ENCODE measurements at places on chromosomes 2 and 18.
A peak's percentile ranks its signal among the peaks of the same experiment; 100 is the strongest.

- DNase-seq: peak; percentile 87
These were observed 35.8 kb downstream of the SH3RF3 start for GRCh38 chr2:109164739-109165221.

- DNase-seq: peak; percentile 68
These were observed 5.1 kb downstream of the SPTBN1 start for GRCh38 chr2:54461261-54461660.

GRCh38 chr2:28101892-28102291 lies 211.4 kb downstream of the BABAM2 start:
- no peak for DNase-seq

- peak; percentile 56 for DNase-seq
These were observed 59.8 kb upstream of the PELI1 start for GRCh38 chr2:64203858-64204632.

DNA sequence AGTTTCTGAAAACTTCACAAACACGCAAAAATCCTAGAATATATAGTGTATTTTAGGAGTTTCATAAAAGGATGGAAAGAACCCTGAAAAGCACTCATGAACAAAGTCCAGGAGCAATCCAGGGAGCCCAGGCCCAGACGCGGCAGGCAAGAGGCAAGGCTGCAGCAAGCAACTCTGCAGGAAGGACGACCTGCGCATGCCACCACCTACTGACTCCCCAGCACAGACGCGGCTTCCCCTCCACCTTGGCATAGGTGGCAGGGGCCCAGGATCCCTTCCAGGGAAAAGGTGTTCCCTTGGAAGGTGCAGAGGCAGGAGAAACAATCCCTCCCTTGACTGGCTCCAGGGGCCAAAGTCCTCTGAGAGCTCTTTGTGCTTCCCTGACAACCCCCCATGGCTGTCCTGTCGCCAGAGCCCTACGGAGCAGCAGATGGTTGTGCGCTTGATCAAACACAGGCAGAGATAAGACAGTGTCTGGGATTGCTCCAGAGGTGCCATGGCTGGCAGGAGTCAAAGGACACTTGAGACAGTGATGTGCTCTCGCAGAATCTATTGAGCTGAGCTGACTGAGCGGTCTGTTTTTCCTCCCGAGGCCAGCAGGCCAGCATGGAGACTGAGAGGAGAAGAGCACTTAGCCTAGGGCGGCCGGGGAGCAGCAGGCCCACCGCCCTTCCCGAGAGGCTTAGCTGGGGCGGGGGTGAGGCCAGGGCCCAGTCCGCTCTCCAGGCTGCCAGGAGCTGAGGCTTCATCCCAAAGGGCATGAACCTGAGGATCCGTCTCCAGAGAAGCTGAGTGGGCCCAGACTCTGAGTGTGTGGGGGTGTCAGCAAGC lies 10.8 kb upstream of the AMER3 start:
- no peak for DNase-seq

GRCh38 chr2:42101206-42102023 lies 53.6 kb downstream of the PKDCC start:
- DNase-seq: peak; percentile 93

GRCh38 chr2:1553671-1554295 lies 140.5 kb downstream of the TPO start:
- DNase-seq: peak; percentile 82

DNA sequence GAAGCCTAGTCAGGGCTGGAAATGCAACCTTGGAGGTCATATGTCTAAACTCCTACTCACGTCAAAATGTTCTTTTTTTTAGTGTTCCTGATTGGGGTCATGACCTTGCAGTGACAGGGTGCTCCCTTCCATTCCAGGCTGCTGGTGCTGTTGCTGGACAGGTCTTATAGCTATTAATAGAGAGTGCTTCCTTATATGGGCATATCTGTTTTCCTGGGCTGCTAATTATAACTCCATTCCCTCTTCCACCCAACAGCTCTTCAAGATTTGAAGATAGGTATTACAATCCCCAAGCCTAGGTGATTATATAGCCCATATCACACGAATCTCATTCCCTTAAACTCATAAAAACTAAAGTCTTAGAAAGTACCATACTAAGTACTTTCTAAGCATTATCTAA lies 12.6 kb downstream of the HOXD3 start:
- DNase-seq: no peak

DNA sequence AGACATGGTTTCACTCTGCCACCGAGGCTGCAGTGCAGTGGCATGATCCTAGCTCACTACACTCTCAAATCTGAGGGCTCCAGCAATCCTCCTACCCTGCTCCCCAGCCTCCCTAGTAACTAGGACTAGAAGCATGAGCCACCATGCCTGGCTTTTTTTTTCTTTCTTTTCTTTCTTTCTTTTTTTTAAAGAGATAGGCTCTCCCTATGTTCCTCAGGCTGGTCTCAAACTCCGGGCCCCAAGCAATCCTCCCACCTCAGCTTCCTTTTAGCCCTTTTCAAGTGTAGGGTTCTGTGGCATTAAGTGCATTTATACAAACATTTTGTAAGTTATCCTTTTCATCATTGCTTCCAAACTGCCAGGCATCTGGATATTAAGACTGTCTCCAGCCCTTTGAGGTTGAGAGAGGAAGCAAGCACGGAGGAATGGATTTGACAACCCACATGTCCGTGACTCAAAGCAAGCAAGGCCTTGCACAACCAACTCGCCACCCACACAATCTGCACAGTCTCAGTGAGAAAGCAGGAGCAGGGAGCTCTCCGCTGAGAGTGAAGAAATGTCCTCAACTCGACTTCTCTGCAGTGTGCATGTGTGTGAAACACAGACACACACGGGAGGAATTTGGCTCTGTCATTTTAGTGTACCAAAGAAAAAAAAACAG lies 65.6 kb downstream of the ATP8B1 start:
- DNase-seq: peak; percentile 94

DNA sequence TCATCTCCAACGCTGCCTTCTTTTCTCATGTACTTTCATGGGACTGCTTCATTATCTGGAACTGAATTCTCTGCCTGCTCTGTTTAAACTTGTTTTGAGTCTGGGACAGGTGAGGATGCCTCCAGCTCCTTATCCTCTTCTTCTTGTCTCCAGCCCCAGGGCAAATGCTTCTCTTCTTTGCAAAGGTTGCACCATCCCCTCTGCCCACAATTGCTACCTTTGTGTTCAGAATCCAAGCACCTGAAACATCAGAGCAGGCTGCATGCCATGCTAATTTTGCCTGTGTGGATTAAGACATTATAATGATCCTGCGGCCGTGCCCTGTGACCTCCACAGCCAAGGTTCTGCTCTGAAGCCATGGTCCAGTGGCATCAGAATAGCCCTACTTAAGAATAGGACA lies 309.5 kb downstream of the EPHA4 start:
- no peak for DNase-seq

DNA sequence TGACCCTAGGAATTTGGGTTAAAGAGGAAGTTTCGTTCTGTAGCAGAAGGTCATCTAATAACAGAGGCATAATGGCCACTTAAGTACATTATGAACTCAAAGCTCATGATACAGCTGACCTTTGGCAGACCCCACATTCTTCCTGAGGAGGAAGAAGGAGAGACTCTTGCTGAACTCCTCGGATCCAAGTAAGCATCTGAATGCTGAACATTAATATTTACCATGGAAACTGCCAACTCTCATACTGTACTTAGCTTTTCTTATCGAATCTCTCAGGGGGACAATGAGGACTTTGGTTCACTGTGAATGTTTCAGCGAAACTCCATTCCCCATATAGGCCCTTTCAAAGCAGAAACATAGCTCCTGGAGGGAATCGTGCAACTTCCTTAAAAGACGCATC lies 781.4 kb upstream of the GYPC start:
- DNase-seq: no peak

DNA sequence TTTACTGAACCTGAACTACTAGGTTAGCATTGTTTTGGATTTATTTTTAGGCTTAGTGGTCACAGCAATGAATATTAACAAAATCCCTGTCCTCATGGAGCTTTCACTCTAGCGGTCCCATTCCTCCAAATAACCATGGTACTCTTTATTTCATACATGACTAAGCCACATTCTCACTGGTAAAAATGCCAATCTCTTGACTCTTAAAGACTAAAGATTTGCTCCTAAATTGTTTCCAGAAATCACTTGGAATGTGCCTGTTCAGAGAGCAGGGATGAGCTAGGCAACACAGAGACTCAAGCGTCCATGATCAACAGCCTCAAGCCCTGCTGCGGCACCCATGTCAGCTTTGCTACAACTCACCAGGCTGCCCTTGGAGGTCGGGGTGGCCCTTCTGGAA lies 13.5 kb downstream of the LMAN1 start:
- DNase-seq: peak; percentile 41

DNA sequence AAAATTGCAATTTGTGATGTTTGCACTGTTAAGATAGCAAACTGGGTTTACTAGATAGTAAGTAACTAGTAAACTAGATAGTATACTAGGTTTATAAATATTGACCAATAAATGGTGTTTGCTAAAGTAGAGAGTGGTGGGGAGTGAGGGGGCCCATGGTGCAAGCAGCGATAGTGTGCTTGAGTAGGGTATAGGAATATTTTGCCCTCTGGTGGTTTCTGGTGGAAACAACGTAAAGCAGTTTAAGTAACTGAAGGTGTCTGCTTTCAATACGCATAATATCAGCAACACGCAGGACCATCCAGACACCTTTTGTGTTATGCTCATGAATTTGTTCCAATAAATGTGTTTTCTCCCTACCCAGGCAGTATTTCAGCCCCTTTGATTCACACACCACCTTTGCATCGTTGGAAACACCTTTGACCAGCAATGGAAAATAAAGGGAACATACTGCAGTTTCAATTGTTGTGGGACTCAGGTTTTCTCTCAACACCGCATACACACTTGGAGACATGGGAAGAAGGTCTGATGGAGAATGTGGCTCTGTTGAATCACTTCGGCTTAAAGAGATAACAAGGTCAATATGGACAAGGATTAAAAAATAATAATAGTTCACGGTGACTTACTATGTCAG lies 16.7 kb upstream of the STAT1 start:
- DNase-seq: peak; percentile 54

GRCh38 chr18:28178720-28179119 lies 1.8 kb upstream of the CDH2 start:
- peak; percentile 69 for DNase-seq

- DNase-seq: peak; percentile 70
These were observed 17.0 kb upstream of the NFATC1 start for GRCh38 chr18:79378536-79379250.

Measured in fibroblast of skin of scalp (primary cell).